ENCODE measurements at places on chromosomes 2 and 18.
A peak's percentile ranks its signal among the peaks of the same experiment; 100 is the strongest.

GRCh38 chr2:233058717-233059546, 1.2 kb upstream of the INPP5D start:
- no peak for DNase-seq

- no peak for DNase-seq
Measured at GRCh38 chr2:149885468-149885867, 297.9 kb upstream of the MMADHC start.

DNA sequence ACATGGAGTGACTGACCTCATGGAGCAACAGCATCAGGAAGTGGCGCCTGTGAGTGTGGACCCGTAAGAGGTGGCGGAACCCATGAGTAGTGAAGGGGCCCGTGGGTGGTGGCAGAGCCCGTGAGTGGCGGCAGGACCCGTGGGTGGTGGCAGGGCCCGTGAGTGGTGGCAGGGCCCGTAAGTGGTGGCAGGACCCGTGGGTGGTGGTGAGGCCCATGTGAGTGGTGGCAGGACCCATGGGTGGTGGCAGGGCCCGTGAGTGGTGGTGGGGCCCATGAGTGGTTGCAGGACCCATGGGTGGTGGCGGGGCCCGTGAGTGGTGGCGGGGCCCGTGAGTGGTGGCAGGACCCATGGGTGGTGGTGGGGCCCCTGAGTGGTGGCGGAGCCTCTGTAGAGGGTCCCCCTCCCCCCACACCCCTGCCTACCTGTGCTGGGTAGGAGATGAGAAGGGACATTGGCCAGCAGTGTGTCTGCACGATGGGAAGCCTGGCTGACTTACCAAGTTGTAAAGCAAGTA, 407.7 kb upstream of the SALL3 start:
- no peak for DNase-seq

- no peak for DNase-seq
Measured at GRCh38 chr2:2824588-2824987, 493.5 kb upstream of the MYT1L start.

DNA sequence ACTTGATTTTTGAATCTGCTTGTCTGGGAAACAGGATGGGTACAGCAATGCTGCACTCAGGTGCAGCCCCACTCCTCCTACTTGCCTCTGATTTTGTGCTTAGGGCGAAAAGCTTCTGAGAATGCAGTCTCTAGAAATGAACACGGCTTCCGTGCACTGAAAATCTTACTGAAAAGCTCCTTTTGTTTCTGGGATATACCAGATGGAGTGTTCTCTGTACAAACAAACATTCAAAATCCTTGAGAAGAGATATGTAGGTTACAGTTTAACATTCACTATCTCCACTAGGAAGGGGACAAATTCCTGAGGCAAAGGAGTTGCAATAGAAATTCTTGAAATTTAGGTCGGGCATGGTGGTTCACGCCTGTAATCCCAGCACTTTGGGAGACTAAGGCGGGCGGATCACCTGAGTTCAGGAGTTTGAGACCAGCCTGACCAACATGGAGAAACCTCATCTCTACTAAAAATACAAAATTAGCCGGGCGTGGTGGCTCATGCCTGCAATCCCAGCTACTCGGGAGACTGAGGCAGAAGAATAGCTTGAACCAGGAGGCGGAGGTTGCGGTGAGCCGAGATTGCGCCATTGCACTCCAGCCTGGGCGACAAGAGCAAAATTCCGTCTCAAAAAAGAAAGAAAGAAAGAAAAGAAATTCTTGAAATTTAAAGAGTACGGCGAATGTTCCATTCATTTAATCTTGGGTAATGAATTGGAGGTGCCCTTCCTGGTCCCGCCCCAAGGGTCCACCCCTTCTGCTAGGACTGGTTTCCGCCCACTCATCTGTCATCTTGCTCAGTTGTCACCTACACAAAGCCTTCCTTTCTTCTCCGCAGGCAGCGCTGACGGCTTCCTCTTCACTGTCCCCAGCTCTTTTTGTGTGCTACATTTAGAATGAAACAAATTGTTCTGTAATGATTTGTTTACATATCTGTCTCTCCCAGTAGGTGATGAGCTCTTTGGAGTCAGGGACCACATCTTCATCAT, 92.4 kb downstream of the SOCS6 start:
- DNase-seq: no peak

DNA sequence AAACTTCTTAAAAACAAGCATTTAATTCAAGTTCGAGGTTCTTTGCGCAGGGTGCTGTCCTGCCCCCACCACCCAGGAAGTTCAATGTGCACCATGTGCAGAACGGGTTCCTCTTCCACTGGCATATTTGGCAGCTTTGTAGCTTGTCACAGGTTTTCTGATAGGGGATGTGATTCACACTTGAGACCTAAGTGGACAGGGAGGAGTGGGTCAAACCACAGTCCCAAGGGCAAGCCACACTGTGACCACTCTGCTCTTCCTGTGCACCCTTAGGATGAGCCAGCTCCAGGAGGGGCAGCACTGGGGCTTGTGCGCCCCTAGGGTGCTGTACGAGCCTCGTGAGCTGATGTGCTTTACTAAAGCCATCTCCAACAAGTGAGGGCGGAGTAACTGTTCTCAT, 82.5 kb downstream of the TGFA start:
- DNase-seq: no peak

DNA sequence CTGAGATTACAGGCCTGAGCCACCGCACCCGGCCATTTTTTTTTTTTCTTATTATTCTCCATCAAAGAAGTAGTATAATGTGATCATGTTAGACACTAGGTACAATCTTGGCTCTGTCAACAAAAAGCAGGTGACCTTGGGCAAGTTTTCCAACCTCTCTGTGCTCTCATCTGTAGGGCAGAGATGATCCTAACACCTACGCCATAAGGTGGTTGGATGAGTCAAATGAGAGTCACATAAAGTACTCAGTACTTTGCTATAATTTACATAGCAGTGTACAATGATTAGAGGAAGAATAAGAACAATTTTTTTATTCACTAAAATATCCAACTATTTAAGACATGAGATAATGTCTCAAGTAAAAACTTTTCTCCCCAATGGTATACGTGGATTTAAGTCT, 128.6 kb downstream of the TGIF1 start:
- no peak for DNase-seq

DNA sequence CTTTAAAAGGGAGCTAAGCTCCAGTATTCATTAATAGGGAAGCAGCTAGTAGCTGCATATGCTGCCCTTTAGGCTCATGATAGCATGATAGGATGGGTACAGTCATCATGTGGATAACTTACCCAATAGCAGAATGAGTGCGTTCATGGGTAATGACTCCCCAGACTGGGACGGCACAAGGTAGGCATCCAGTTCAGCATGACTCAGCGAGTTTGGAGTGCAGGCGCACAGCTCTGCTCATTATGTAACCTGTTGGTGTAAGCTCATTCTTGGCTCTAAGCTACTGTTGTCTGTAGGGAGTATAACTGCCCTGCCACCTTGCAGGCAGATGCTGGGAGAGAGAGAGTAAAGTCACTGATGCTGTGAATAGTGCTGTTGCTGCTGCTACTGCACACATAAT, 209.2 kb upstream of the SYT4 start:
- DNase-seq: no peak

- no peak for DNase-seq
Measured at GRCh38 chr2:108594132-108594981, 60.1 kb downstream of the LIMS1 start.

GRCh38 chr2:233280114-233280693, 27.4 kb upstream of the SAG start:
- no peak for DNase-seq

DNA sequence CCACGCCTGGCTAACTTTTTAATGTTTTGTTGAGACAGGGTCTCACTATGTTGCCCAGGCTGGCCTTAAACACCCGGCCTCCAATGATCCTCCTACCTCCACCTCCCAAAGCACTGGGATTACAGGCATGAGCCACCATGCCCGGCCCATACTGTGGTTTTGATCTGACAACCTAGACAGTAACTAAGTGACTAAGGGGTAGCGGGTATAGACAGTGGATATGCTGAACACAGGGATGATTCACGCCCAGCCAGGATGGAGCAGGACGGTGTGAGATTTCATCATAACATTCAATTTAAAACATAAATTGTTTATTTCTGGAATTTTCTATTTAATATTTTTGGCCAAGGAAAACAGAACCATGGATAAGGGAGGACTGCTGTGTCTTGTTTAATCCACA, 36.0 kb upstream of the YPEL5 start:
- DNase-seq: no peak

- DNase-seq: no peak
Measured at GRCh38 chr2:129331638-129332037, 647.8 kb upstream of the RAB6C start.

DNA sequence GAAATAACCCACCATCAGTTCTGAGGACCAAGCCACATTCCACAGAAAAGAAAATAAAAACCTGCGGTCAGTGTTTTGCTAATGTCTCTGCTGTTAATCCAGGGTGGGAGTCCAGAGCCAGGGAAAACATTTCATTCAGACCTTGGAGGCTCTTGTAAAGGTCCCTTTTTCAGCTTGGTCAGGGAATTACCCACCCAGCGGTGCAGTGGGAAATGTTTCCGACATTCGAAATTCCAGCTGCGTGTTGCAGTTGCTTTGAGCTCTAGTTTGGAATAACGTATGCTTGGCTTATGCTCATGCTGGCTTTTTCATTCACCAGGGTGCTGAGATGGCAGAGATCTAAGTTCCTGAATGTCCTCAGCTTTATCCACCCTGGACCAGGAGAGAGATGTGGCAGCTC, 219.1 kb downstream of the TRIB2 start:
- no peak for DNase-seq

DNA sequence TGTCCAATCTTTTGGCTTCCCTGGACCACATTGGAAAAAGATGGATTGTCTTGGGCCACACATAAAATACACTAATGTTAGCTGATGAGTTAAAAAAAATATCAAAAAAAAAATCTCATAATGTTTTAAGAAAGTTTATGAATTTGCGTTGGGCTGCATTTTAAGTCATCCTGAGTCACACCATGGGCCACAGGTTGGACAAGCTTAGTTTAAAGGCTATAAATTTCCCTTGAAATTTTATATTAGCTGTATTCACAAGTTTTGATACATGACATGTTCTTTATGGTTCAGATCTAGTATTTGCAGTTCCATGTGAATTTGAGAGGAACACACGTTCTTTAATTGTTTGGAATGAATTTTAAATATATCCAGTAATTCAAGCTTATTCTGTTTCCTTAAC, 21.9 kb downstream of the CARF start:
- no peak for DNase-seq

GRCh38 chr2:42558827-42559226, 9.6 kb upstream of the MTA3 start:
- no peak for DNase-seq

- DNase-seq: peak; percentile 79
Measured at GRCh38 chr2:120134263-120134662, 88.9 kb downstream of the TMEM185B start.

DNA sequence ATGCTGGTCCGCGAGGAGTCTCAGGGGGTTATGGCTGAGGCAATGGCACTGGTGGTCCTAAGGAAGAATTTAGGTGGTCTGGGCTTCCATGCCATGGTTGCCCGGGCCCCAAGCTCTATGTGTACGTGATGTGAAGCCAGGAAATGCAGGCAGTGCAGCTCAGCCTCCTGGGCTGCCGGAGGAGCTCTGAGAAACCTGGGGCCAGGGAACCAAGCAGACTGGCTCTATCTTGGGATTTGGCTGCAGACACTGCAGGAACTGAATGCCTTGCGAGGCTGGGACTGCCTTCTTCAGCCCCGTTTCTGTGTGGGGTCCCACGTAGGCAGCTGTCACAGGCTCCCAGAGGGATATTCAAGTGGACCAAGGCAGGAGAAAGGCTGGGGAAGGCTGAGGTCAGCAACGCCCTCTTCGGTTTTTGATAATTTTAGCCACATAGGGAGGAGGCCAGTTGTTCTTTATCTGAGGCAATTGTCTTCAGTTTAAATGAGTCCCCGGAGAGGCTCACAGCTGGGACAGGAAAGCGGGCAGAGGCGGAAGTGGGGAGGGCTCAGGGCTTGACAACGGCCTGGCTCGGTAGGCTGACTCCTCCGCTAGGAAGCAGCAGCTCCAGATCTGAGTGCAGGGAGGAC, 77.7 kb downstream of the RHOB start:
- DNase-seq: no peak

- no peak for DNase-seq
Measured at GRCh38 chr2:96146881-96147592, 1.8 kb upstream of the DUSP2 start.

DNA sequence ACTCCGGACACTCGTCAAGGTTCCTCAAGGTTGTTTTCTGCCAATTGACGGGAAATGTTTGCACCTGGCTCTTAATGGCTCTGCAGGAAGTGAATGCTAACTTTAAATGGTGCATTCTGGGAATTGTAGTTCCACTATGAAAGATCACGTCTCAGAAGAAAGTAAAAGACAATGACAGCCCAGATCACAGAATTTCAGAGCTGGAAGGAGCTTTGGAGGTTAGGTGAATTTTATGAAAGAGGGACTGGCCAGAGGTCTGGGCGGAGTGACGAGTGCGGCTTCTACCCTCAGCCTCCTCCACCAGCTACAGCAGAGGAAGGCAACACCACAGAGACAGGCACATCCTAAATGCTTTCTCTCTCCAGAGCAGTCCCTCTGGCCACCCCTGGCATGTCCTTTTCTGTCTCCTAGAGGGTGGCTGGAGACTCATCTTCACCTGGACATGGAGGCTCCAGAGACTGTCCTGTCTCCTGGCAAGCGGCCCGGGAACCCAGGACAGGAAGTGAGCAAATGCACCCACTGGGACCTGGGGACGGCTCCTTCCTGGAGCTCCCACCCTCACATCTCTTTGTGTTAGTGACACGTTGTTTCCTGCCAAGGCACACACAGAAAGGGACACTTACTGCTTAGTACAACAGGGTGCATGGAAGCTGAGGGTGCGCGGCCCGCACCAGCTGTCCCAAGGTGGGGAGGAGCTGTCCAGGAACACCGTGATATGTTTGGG, 19.4 kb downstream of the THAP4 start:
- DNase-seq: no peak

- no peak for DNase-seq
Measured at GRCh38 chr2:158011055-158011771, 90.5 kb upstream of the UPP2 start.

DNA sequence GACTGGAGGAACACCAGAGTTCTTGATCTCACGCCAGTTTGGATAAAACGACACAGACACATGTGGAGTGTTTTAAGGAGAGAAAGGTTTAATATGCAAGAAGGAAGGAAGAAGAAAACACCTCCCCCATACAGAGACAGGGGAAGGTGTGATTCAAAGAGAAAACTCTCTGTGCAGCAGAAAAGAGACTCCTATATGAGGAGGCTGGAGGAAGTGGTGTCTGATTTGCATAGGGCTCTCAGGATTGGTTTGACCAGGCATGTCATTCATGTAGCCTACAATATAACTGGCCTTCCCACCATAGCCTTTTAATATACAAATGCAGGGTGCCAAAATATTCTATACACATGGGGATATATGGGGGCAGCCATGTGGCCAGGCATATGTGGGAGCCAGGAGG, 1386.5 kb downstream of the RPIA start:
- no peak for DNase-seq

- DNase-seq: no peak
Measured at GRCh38 chr2:109456776-109457175, 157.0 kb downstream of the SEPTIN10 start.

- no peak for DNase-seq
Measured at GRCh38 chr2:184849516-184849915, 251.2 kb downstream of the ZNF804A start.
